ENCODE measurements at places on chromosomes 3 and 15. TPM values are rescaled to one million over a fixed set of nuclear protein-coding genes. Genes with fewer than 3 reads are reported as not detected.

The PRR20G gene
- not detected for total RNA-seq

- no peak for DNase-seq
Observed at GRCh38 chr3:13273604-13274105, 146.5 kb downstream of the NUP210 start.

GRCh38 chr15:67746450-67746849 is 78.9 kb upstream of the SKOR1 start:
- DNase-seq, result no peak

The SCAANT1 gene
- 1.7 TPM for total RNA-seq

- no peak for DNase-seq
Observed at GRCh38 chr3:110362751-110363150, 708.9 kb upstream of the NECTIN3 start.

- DNase-seq, result no peak
Observed at GRCh38 chr3:157695103-157695502, 191.9 kb upstream of the VEPH1 start.

DNA sequence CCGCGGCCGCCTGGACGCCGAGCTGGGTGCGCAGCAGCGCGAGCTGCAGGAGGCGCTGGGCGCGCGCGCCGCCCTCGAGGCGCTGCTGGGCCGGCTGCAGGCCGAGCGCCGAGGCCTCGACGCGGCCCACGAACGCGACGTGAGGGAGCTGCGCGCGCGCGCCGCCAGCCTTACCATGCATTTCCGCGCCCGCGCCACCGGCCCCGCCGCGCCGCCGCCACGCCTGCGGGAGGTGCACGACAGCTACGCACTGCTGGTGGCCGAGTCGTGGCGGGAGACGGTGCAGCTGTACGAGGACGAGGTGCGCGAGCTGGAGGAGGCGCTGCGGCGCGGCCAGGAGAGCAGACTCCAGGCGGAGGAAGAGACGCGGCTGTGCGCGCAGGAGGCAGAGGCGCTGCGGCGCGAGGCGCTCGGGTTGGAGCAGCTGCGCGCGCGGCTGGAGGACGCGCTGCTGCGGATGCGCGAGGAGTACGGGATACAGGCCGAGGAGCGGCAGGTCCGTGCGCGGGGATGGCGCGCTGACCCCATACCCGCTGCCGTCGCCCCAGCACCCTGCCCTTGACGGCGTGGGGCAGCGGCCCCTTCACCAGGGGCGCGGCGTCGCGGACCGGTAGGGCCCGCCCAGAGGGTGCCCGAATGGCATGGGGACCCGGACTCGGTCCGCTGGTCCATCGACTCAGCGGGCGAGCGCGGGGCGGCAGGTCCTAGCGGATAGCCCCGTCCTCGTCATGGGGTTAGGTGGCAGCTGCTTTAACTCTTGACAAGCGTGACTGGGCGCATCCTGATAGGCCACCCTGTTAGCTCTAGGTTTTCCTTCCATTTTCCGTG is 848 bp downstream of the SYNM start:
- DNase-seq, result peak; percentile 80

DNA sequence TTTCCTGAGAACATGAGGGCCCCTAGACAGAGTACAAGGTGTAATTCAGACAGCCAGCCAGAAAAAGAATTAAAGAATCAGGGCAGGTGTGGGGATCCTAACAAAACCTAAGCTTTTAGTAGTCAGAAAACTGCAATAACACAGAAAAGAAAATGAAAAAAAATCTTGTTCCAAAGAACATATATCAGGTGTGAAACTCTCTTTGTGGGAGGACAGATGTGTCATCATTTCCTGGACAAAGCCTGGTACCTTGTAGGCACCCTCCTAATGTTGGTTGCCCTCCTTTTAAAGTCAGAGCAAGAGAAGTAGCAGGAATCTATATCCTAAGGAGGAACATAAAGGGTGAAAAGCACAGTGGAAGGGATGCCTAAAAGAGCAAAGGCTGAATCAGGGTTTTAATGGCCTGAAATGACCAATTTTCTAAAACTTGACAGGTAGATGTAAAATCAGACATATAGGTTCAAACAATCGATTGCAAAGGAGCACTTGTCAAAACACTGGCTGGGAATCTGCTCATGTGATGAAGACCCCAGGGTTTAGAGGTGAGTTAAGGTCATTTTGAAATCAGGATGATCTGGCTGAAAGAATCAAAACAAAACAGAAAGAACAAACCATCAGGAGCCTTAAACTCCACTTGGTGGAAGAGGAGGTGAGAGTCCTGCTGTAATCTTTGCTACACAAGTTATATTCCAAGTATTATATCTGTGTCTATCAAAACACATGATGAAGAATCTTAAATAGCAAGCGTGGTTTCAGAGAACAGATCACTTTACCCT is 54.9 kb downstream of the TGFBR2 start:
- no peak for DNase-seq

DNA sequence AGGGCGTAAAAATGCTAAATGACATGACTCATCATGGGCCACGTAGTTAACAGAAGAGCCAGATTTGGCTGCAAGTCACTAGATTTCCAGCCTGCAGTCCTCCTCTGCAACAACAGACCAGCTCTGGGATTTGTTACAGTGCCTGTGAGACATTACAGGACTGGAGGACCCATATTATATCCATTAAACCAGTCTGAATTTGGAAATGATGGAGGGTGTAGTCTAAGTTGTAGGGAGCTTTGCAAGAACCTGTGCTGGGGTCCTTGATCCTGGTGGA is 10.8 kb downstream of the ZNF774 start:
- DNase-seq, result peak; percentile 81

DNA sequence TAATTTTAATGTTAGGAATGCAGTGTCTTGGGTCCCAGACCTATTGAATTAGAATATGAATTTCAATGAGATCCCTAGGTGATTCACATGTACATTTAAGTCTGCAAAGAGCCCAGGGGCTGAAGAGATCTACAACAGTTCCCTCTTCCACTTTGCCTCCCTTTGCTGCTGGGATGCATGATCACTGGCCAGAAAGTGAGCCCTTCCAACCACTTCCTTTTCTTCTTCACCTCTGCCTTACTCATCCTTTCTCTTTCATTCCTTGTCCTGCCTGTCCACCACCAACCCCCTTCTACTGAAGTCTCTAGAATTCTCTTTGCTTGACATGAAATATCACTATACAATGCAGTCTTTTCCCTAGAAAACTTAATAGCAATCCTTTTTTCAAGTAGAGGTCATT is 222.4 kb upstream of the LRIG1 start:
- peak; percentile 1 for DNase-seq

The ALDH1L1 gene
- not detected for total RNA-seq

GRCh38 chr3:185040425-185040824 is 112.4 kb downstream of the C3orf70 start:
- DNase-seq, result no peak

The ZNF80 gene
- total RNA-seq, result not detected

The C3orf70 gene
- 0.65 TPM for total RNA-seq

GRCh38 chr3:159150180-159150579 is 348.3 kb downstream of the MFSD1 start:
- no peak for DNase-seq

- peak; percentile 40 for DNase-seq
Observed at GRCh38 chr3:171183042-171183441, 156.5 kb upstream of the SLC2A2 start.

The MUC20 gene
- under 0.01 TPM for total RNA-seq

- no peak for DNase-seq
Observed at GRCh38 chr3:71152892-71153265, 430.6 kb downstream of the FOXP1 start.

DNA sequence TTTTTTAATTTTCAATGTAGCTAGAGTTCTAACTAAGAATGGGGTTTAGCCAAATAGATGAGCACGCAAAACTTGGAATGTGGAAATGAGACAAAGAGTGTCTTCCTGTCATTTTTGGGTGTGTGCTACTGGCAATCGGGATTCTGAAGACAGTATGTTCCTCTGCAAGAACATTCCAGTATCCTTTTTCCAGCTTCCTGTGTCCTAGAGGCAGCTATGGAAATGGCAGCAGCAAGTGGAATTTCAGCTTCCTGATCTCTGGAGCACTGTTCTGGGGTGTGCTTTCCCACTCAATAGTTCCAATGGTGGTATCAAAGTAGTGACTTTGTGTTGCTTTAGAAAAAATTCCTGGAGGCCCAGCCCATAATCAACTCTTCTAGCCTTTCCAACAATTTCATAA is 642.9 kb upstream of the KCNMB2 start:
- peak; percentile 61 for DNase-seq

The JMJD7 gene
- total RNA-seq, result 1.7 TPM

DNA sequence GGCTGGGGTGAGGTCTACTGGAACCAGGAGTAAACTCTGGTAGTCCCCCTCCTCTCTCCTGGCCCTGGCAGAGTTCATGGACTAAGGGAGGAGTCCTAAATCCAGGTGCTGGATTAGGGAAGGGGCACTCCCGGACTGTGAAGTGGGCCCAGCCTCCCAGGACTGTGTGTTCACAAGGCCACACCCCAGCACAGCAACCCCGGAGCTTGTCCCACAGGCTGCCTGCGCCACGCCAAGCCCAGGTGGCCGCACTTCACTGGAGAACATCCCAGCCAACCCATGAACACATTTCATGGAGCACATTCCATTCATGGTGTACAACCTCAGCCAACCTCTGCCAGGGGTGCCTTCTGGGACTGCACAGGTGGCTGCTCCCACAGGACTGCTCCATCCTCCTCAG is 8.2 kb downstream of the ARPIN start:
- no peak for DNase-seq

The SLC28A1 gene
- total RNA-seq, result not detected

GRCh38 chr3:18841422-18842343 is 306.6 kb upstream of the KCNH8 start:
- DNase-seq, result no peak

- peak; percentile 47 for DNase-seq
Observed at GRCh38 chr3:146715170-146715569, 110.0 kb upstream of the PLSCR5 start.

- no peak for DNase-seq
Observed at GRCh38 chr3:66355394-66355793, 134.6 kb downstream of the SLC25A26 start.

The COL6A6 gene
- total RNA-seq, result not detected

The CCRL2 gene
- total RNA-seq, result 0.40 TPM

DNA sequence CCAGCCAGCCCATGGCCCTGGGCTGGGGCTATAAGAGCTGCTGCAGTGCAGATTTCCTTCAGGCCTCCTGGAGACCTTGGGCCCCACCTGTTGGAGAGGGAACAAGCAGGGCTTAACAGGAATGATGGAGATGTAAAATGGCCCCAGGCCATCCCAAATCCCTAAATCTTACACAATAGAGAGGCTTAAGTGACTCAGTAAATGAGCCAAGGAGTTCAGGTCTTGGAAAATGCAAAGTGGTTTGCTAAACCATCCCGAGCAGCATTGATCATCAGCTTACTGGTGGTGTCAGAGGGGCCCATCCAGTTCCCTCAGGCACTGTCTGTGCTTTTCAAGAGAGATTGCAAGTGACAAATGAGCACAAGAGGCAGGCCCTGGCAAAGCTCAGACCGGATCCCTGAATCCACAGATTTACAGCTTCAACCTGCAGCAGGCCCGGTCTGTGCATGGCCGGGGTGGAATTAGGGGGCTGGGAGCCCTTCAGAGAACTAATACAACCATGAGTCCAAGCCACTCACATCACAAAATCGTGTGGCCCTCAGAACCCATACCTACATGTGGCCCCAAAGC is 325.4 kb downstream of the UACA start:
- no peak for DNase-seq

- DNase-seq, result no peak
Observed at GRCh38 chr15:66264859-66265513, 11.4 kb upstream of the MEGF11 start.

DNA sequence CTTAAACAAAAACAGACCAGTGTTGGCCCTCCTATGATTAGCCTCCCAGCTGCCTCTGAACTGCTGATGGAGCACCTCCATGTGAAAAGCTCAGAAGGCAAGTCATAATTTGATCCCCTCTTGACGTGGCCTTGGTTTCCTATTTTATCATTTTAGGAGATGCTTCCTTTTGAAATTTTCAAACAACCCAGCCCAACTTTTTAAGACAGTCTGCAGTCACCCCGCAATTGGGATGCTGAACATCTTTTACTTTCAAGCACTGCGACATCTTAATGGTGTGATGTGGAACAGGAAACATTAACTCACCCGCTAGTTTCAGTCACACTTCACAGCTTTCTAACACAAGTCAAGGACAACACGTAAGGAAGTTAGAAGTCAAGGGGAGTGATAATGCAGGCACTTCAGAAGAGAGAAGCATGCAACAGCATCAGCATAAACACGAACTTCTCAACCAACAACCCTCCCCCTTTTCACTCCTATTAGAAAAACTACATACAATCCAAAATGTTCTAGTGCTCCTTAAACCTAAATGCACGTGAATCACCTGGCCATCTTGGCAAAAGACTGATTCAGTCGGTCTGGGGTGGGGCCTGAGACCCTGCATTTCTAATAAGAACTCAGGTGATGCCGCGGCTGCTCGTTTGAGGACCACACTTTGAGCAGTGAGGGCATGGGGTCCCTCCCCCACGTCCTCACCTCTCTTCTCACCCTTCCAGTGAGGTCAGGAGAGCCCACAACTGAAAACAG is 161.5 kb downstream of the FOXP1 start:
- no peak for DNase-seq

DNA sequence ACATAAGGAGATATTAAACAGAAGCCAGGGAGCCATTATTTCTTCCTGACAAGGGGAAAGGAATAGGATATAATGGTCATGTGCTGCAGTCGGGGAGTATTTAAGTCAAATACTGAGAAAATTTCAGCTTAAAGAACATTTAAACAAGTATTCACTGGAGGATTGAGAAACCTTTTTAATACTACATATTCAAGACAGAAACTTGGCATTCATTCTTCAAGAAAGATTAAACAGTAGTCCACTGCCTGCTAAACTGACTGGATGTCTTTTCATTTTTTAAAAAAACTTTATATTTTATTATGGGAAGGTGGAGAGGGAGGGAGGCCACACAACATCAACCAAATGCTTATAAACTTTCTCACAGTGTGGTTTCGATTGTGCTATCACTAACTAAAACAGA is 107.4 kb upstream of the CBLB start:
- no peak for DNase-seq

The VILL gene
- 2.8 TPM for total RNA-seq

- DNase-seq, result no peak
Observed at GRCh38 chr15:72994534-72995177, 57.6 kb upstream of the NEO1 start.

- DNase-seq, result no peak
Observed at GRCh38 chr15:31459400-31459748, 132.7 kb downstream of the KLF13 start.

The NAA80 gene
- 3.6 TPM for total RNA-seq

DNA sequence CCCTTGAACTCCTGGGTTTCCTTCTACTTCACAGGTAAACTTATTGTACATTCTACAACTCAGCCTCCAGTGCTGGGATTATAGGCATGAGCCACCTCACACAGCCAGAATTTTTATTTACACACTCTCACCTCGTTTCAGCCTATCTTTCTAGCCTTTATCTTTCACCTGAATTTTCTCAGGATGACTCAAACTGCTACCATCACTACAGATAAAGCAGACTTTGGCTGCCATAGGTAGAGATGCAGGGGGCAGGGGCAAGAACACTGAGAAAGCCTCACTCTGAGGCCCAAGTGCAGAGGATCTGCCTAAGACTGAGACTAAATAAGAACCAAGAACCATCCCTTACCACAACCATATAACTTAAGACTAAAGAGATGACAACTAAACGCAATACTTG is 59.0 kb downstream of the ETFA start:
- no peak for DNase-seq

- no peak for DNase-seq
Observed at GRCh38 chr15:46213551-46213950, 578.7 kb downstream of the SQOR start.
